ENCODE measurements at places on chromosomes 16 and 17. TPM values are rescaled to one million over a fixed set of nuclear protein-coding genes. Genes with fewer than 3 reads are reported as not detected.

ACSM5 gene
- total RNA-seq: 1.7 TPM

TEKT1 gene
- total RNA-seq: not detected

NGFR gene
- 1.7 TPM for total RNA-seq

TUBG1 gene
- 70.4 TPM for total RNA-seq

WNT9B gene
- total RNA-seq: not detected

TPSG1 gene
- total RNA-seq: not detected

HEATR9 gene
- not detected for total RNA-seq

Data from chondrocyte (in vitro differentiated cells).